ENCODE measurements at places on chromosomes 1 and 21. TPM values are rescaled to one million over a fixed set of nuclear protein-coding genes. Genes with fewer than 3 reads are reported as not detected.

GRCh38 chr1:147515045-147515869, 26.0 kb upstream of the BCL9 start:
- peak; percentile 91 for DNase-seq
- no peaks in the 10 kb centered on the region for H3K27me3 ChIP-seq
- H3K4me3 ChIP-seq, result no peak overlapping the region
- peaks cover 5% of the 10 kb centered on the region for H3K4me1 ChIP-seq

GRCh38 chr1:195394567-195394966, 1213.7 kb downstream of the KCNT2 start:
- no peaks in the 10 kb centered on the region for H3K4me1 ChIP-seq
- H3K4me3 ChIP-seq, result no peak overlapping the region
- H3K27me3 ChIP-seq, result no peaks in the 10 kb centered on the region

DNA sequence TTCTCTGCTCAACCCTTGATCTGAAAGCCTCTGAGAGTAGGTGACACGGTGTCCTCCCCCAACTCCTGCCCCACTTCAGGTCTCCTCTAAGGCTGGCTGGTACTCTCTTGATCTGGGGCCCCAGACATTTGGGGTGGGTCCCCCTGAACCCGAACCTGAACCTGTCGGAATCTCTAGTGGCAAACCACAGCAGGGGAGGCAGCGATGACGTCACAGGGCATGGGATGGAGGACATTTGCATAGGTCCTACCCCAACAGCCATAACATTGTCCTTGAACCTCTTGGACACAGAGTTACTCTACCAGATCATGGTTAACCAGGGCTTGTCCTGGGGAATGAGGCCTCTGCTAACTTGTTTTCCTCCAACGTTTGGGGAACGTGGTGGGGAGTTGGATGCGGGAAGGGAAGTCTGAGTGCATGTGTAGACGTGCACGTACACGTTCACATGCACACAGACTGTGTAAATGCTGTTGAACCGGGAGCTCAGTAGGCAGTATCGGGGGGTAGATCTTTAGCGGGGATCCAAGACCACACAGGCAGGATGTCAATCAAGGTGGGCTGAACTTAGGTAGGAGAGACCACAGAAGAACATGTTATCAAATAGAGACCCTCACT, 32.4 kb downstream of the CITED4 start:
- H3K36me3 ChIP-seq, result no peaks in the 10 kb centered on the region
- DNase-seq, result no peak
- peaks cover 2% of the 10 kb centered on the region for H3K4me1 ChIP-seq

CAPN9 gene
- 0.41 TPM for total RNA-seq

FNDC5 gene
- total RNA-seq, result 0.35 TPM

LRP8 gene
- 6.9 TPM for total RNA-seq

GRCh38 chr1:1124508-1124785, 8.6 kb upstream of the C1orf159 start:
- H3K36me3 ChIP-seq, result no peaks in the 10 kb centered on the region
- H3K27me3 ChIP-seq, result no peaks in the 10 kb centered on the region
- H3K27ac ChIP-seq, result no peak overlapping the region
- DNase-seq, result no peak

DNA sequence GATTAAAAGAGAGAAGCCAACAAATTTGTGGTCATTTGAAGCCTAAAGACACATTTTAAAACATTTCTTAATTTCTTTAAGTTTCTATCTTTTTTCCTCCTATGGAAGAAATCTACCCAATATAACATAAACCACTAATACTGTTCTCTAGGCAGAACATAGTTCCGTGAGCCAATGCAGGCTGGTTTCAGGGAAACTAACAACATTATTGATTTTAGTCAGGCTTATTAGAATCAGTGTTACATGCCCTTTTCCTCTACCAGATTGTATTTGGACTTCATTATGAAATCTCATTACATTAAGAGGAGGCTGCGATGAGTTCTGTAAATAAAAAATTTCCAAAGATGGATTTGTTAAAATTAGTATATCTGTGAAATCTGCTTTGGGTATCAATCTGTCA, 249.9 kb downstream of the PTBP2 start:
- H3K4me1 ChIP-seq, result no peaks in the 10 kb centered on the region
- H3K27me3 ChIP-seq, result no peaks in the 10 kb centered on the region
- no peak overlapping the region for H3K4me3 ChIP-seq
- no peak for DNase-seq

MKNK1 gene
- total RNA-seq, result 49.7 TPM

HHAT gene
- total RNA-seq, result 9.7 TPM

DNA sequence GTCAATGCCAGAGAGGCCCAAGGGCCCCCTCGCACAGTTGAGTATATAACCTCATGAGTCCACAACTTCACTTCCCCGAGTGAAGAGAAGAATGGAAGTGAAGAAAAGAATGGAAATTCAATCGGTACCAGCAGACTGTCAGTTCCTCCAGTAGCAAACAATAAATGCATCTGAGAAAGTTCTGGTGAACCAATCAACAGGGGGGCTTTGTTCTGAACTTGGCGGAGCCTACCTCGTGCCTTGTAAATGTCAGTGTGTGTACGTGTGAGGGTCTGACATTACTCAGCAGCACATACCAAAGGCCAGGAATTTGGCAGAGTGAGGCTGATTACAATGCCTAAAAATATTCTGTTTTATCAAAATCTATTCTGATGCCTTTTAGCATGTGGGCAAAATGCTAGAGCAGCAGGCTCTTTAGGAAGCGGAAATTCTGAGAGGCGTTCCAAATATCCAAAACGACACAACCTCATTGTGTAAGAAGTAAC, 238.5 kb downstream of the LTN1 start:
- H3K27me3 ChIP-seq, result no peaks in the 10 kb centered on the region
- H3K36me3 ChIP-seq, result no peaks in the 10 kb centered on the region
- H3K4me3 ChIP-seq, result no peak overlapping the region

PLA2G2D gene
- 1.1 TPM for total RNA-seq

DNA sequence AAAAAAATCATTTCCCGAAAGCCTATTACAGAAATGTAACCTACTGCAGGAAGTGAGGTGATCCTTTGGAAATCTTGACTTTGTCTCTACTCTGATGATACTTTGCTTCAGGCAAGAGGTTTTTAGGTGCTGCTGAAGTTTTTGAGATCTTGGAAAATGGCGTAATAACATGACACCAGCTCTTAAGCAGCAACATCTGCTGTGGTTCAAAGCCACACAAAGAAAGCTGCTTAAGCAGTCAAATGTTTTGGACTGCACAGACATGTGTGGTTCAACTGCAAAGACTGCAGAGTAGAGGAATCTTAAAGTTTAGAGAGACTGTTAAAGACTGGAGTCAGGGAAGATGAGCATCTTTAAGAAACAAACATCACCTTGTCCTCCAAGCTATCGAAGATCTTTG, 139.0 kb downstream of the RASAL2 start:
- no peaks in the 10 kb centered on the region for H3K27me3 ChIP-seq
- H3K4me3 ChIP-seq, result no peak overlapping the region
- no peaks in the 10 kb centered on the region for H3K36me3 ChIP-seq
- H3K27ac ChIP-seq, result no peak overlapping the region
- H3K4me1 ChIP-seq, result no peaks in the 10 kb centered on the region

DNA sequence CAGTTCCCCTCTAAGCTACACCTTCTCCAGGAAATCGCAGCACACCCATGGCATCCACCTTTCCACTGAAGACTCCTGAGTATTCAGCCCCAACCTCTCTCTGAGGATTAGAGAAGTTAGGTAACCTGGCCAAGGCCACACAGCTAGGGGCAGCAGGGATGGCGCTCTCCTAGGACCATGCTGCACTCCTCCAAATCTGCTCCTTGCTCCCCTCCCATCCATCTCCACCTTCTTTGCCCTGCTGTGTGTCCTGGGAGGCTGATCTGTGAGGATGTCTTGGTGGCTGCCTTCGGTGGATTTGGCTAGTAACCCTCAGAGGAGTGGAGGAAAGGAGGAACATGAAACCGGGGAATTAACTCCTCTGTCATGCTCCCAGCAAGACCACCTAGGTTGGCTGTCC, 20.0 kb upstream of the PROK1 start:
- H3K27me3 ChIP-seq, result no peaks in the 10 kb centered on the region
- H3K4me1 ChIP-seq, result no peaks in the 10 kb centered on the region
- H3K36me3 ChIP-seq, result no peaks in the 10 kb centered on the region
- H3K27ac ChIP-seq, result no peak overlapping the region
- H3K4me3 ChIP-seq, result no peak overlapping the region

SLC9C2 gene
- 0.72 TPM for total RNA-seq

GRCh38 chr1:172906778-172907592, 143.8 kb downstream of the TNFSF18 start:
- no peak for DNase-seq
- H3K4me1 ChIP-seq, result no peaks in the 10 kb centered on the region
- H3K36me3 ChIP-seq, result no peaks in the 10 kb centered on the region
- H3K4me3 ChIP-seq, result no peak overlapping the region

C1orf232 gene
- not detected for total RNA-seq

DNA sequence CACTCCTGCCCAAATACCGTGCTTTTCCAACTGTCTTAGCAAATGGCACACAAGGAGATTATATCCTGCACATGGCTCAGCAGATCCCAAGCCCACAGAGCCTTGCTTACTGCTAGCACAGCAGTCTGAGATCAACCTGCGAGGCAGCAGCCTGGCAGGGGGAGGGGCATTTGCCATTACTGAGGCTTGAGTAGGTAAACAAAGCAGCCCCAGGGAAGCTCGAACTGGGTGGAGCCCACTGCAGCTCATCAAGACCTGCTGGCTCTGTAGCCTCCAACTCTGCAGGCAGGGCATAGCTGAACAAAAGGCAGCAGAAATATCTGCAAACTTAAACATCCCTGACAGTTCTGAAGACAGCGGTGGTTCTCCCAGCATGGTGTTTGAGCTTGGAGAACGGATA, 70.1 kb upstream of the PTBP2 start:
- no peak overlapping the region for H3K4me3 ChIP-seq
- H3K4me1 ChIP-seq, result no peaks in the 10 kb centered on the region
- no peak overlapping the region for H3K27ac ChIP-seq
- no peaks in the 10 kb centered on the region for H3K27me3 ChIP-seq
- H3K36me3 ChIP-seq, result no peaks in the 10 kb centered on the region
- no peak for DNase-seq

DNA sequence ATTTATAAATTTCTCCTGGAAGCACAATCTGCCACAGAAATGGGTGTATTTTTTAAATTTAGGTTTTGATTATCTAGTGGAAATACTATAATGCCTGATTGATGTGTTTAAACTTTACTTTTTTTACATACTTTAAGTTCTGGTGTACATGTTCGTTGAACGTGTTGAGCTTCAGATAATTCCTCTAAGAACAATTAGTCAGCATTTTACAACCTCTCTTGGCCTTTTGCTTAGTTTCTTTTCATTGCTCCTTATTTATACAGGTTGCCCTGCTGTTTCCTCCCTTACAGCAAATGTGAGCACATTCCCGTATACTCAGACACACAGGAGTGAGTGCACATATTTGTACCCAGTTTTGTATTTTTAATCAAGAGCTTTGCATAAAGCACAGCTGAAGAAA, 1038.9 kb downstream of the BRINP3 start:
- H3K27me3 ChIP-seq, result no peaks in the 10 kb centered on the region
- no peak for DNase-seq
- no peak overlapping the region for H3K4me3 ChIP-seq
- H3K27ac ChIP-seq, result no peak overlapping the region

VHLL gene
- total RNA-seq, result not detected

DNA sequence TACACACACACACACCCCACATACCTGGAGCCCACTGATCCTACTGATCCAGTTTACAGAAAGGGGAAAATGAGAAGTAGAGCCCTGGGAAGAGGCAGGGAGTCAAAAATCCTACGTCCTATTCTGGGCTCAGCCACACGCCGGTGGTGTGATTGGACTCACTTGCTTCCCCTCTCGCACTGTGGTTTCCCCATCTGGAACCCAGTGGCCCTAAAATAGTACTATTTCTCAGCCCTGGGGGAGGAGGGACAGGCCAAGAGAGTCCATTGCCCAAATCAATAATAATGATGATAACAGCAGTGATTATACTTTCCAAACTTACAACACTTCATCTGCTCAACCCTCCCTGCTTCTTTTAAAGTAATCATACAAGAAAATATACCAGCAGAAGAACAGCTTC, 2.9 kb upstream of the PIGR start:
- no peaks in the 10 kb centered on the region for H3K36me3 ChIP-seq
- H3K27me3 ChIP-seq, result no peaks in the 10 kb centered on the region
- no peak overlapping the region for H3K4me3 ChIP-seq

DNA sequence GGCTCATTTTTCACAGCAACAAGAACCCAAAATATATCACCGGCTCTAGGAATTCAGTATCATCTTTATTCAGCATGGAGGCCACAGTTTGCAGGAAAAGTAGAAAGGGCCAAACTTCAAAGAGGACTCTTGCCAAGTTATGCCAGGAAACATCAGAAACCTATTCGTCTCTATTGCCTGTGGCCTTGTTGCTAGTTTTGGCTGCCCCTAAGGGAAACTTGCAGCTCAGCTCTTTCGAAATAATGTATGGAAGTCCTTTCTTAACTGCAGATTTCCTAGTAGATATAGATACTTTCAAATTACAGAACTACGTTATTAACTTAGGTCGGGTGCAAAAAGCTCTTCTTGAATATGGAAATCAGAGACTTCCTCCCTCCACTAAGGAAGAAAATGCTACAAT, 4.2 kb upstream of the NENF start:
- H3K36me3 ChIP-seq, result no peaks in the 10 kb centered on the region
- H3K27ac ChIP-seq, result no peak overlapping the region
- H3K27me3 ChIP-seq, result no peaks in the 10 kb centered on the region
- no peak overlapping the region for H3K4me3 ChIP-seq
- H3K4me1 ChIP-seq, result no peaks in the 10 kb centered on the region

SPATA46 gene
- total RNA-seq, result not detected

CLCN6 gene
- total RNA-seq, result 26.0 TPM

ZBTB17 gene
- total RNA-seq, result 41.5 TPM

- H3K27ac ChIP-seq, result no peak overlapping the region
- H3K4me3 ChIP-seq, result no peak overlapping the region
- no peak for DNase-seq
- no peaks in the 10 kb centered on the region for H3K4me1 ChIP-seq
- H3K36me3 ChIP-seq, result no peaks in the 10 kb centered on the region
- H3K27me3 ChIP-seq, result no peaks in the 10 kb centered on the region
Observed at GRCh38 chr1:198655459-198656121, 16.8 kb downstream of the PTPRC start.

GRCh38 chr1:90391126-90391525, 326.0 kb downstream of the BARHL2 start:
- no peak for DNase-seq
- no peaks in the 10 kb centered on the region for H3K4me1 ChIP-seq
- no peaks in the 10 kb centered on the region for H3K36me3 ChIP-seq
- no peaks in the 10 kb centered on the region for H3K27me3 ChIP-seq
- no peak overlapping the region for H3K27ac ChIP-seq
- no peak overlapping the region for H3K4me3 ChIP-seq

HPDL gene
- 0.66 TPM for total RNA-seq

MFAP2 gene
- 7.2 TPM for total RNA-seq

GRCh38 chr1:235006132-235006721, 122.4 kb downstream of the TOMM20 start:
- no peak overlapping the region for H3K4me3 ChIP-seq
- no peaks in the 10 kb centered on the region for H3K27me3 ChIP-seq
- no peak for DNase-seq
- no peaks in the 10 kb centered on the region for H3K4me1 ChIP-seq
- no peaks in the 10 kb centered on the region for H3K36me3 ChIP-seq
- H3K27ac ChIP-seq, result no peak overlapping the region
